ENCODE measurements at places on chromosomes 7 and 10. TPM values are rescaled to one million over a fixed set of nuclear protein-coding genes. Genes with fewer than 3 reads are reported as not detected.

Gene PODXL
- 35.9 TPM for total RNA-seq

Gene HTR7
- total RNA-seq = not detected

Gene C10orf71
- not detected for total RNA-seq

Gene RAMP3
- not detected for total RNA-seq

Gene JAKMIP3
- 1.1 TPM for total RNA-seq

Gene PAX2
- total RNA-seq = 0.27 TPM

Gene NAT16
- 0.06 TPM for total RNA-seq

Gene SPDYE16
- not detected for total RNA-seq

Gene EGFR
- 109 TPM for total RNA-seq

Gene HEPACAM2
- total RNA-seq = not detected

Gene ZC3HAV1
- 36.5 TPM for total RNA-seq
